ENCODE measurements at places on chromosomes 4 and X.

DNA sequence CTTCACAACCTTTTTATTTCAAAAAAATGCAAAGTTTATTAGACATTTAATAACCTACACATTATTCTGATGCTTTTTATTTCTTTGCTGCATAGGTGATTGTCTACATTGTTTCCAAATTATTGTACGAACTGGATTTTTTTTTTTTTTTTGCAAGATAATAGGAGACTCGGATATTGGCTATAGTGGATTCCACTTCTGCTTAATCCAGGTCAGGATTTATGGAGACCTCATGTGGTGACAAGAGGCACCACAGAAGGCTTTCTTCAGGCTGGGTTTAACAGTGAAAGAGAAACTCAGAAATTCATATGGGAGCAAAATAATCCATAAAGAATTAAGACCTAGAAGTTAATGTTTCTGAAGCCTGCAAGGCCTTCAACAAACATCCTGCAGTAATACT lies 2.4 kb upstream of the SLIT2 start:
- H3K27me3 ChIP-seq: no peaks in the 10 kb centered on the region
- H3K4me3 ChIP-seq: no peak overlapping the region
- H3K36me3 ChIP-seq: no peaks in the 10 kb centered on the region
- no peak overlapping the region for H3K27ac ChIP-seq
- no peaks in the 10 kb centered on the region for H3K4me1 ChIP-seq

- no peak for DNase-seq
- no peak overlapping the region for H3K4me3 ChIP-seq
- no peak overlapping the region for H3K27ac ChIP-seq
- peaks cover 3% of the 10 kb centered on the region for H3K27me3 ChIP-seq
These were observed 34.5 kb upstream of the TRIM2 start for GRCh38 chr4:153169776-153170175.

GRCh38 chrX:77785486-77786364 lies at the start of gene ATRX:
Gene ATRX (minus strand): TSS chrX:77786216. CDS start chrX:77786001, 215 bp downstream.
- H3K4me3 ChIP-seq: peak within 1 kb of the TSS; percentile 96
- H3K4me1 ChIP-seq: peaks cover 24% of the 10 kb centered on the region
- peak within 1 kb of the TSS; percentile 88 for H3K27ac ChIP-seq
- H3K27me3 ChIP-seq: no peaks in the 10 kb centered on the region

- no peak overlapping the region for H3K4me3 ChIP-seq
- no peaks in the 10 kb centered on the region for H3K27me3 ChIP-seq
- no peaks in the 10 kb centered on the region for H3K36me3 ChIP-seq
These were observed 237.1 kb upstream of the NUDT6 start for GRCh38 chr4:123159479-123159878.

DNA sequence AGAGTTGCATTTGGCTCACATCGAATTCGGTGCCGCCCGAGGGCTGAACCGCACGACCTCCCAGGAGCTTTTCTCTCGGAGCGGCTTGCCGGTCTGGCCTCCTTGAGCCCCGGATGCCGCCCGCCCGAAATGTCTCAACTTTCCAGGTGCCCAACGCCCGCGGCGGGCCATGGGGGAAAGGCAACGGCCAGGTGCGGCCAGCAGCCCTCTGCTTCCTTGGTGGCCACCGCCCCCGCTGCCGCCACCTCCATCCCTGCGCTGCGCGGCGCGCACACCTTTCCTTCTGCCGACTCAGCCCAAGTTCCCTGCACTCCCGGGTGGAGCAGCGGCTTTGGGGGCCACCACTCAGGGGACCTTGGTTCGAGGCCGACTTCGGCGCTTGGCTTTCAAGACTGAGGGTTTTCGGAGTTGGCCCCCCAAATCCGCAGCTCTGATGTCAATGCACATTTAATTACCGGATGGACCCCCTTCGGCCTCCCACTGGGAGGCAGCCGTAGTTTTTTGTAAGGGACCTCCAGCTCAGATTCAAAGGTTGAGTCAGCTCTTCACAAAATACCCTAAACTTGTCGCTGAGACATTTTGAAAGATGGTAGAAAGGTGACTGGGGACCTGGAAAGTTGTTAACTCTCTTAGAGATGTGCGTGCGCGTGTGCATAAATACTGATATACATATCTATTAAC lies 1.1 kb downstream of the AFF2 start:
- H3K4me3 ChIP-seq: no peak overlapping the region
- peaks cover 9% of the 10 kb centered on the region for H3K4me1 ChIP-seq
- no peak for DNase-seq

DNA sequence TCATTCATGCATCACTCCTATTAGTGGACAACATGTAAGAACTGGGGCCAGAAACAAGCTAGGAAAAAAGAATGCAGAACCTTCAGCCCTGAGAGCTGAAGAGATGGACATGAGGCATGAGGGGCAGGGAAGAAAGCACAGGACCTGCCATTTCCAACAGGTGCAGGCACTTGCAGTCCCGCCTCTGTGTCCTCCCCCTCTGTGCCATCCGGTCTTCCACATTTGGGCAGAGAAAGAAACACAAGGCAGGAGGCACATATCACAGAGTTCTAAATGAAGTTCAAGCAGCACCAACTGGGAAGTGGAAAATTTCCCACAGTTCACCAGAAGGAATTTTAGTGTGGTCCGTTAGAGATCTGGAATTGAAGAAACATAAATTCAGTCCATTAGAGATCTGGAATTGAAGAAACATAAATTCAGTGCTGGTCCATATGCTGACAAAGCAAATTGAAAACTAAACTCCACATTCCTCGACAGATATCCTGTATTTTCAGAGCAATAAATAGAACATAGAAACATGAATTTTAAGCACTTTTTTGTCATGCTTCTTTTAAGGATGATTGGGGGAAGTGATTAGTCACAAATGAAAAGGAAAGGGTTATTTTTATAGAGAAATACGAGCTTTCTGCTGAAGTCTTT lies 57.2 kb upstream of the DAPP1 start:
- H3K27ac ChIP-seq: no peak overlapping the region
- no peak overlapping the region for H3K4me3 ChIP-seq
- no peaks in the 10 kb centered on the region for H3K4me1 ChIP-seq
- DNase-seq: no peak
